Left colon (tissue), 2 donors: ENCODE measurements at places on chromosomes 1 and 21.

DNA sequence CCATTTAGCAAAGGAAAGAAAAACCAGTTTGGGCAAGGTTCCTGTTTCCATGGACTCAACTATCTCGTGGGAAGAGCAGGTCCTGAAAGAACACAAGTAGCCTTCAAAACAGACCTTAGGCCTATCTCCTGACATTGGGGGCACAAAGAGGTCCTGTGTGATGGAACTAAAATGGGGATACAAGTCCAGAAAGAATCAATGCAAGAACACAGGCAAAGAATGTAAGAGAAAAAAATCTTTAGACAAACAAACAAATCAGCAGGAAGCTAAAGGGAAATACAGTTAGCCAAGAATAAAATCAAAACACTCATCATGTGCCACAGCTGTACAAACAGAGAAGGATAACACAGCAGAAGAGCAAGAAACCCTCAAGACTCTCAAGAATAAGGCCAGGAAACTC is 28.2 kb downstream of the SLC30A10 start:
- DNase-seq = no peak

GRCh38 chr1:161945306-161946060 is 78.2 kb downstream of the OLFML2B start:
- no peak for DNase-seq

GRCh38 chr1:94258873-94259331 is 21.5 kb upstream of the ARHGAP29 start:
- DNase-seq = no peak

DNA sequence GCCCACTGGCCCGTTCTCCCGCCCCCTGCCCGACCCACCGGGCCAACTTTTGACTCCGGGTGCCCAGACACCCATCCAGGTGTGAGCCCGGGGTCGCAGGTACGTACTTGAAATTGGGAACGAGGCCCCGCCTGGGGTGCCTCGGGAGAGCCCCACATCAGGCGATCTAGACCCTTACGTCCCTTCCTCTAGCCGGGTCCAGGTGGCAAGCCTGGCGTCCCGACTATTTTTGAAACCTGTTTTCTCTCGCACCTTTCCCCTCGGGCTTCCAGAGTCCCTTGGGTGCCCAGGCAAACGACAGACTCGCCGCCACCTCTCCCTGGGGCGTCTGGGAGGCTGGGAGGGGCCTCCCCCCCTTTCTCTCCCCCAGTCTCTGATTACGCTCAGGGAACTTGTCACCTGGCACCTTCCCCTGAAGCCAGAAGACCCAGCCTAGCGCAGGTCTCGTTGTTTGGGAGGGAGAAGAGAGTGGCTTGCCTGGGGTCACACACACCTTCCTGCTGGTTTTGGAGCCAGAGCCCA is 898 bp downstream of the LDLRAP1 start:
- no peak for DNase-seq
